Sigmoid colon (tissue), 7 donors: ENCODE measurements at places on chromosomes 5 and 9. TPM values are rescaled to one million over a fixed set of nuclear protein-coding genes. Genes with fewer than 3 reads are reported as not detected.

GRCh38 chr5:131749138-131749537 is 47.7 kb downstream of the FNIP1 start:
- H3K36me3 ChIP-seq: no peaks in the 10 kb centered on the region
- DNase-seq: no peak
- H3K27ac ChIP-seq: no peak overlapping the region
- H3K27me3 ChIP-seq: no peaks in the 10 kb centered on the region
- H3K4me1 ChIP-seq: peaks cover 9% of the 10 kb centered on the region
- no peak overlapping the region for H3K4me3 ChIP-seq

LHFPL2 gene
- total RNA-seq: 21.4 TPM

GRCh38 chr9:137757613-137758029 is 120.0 kb upstream of the CACNA1B start:
- H3K36me3 ChIP-seq: peaks cover 34% of the 10 kb centered on the region
- H3K4me1 ChIP-seq: peaks cover 10% of the 10 kb centered on the region
- DNase-seq: no peak
- no peak overlapping the region for H3K27ac ChIP-seq

GRCh38 chr9:86700629-86701028 is 246.7 kb downstream of the GAS1 start:
- no peak for DNase-seq
- no peaks in the 10 kb centered on the region for H3K4me1 ChIP-seq
- H3K4me3 ChIP-seq: no peak overlapping the region
- H3K36me3 ChIP-seq: no peaks in the 10 kb centered on the region

- no peak for DNase-seq
- H3K36me3 ChIP-seq: no peaks in the 10 kb centered on the region
- no peak overlapping the region for H3K27ac ChIP-seq
- H3K4me3 ChIP-seq: no peak overlapping the region
Measured at GRCh38 chr5:83900306-83900705, 179.7 kb upstream of the HAPLN1 start.

GRCh38 chr9:132881826-132882225 is 3.1 kb downstream of the SPACA9 start:
- H3K4me3 ChIP-seq: no peak overlapping the region
- no peaks in the 10 kb centered on the region for H3K36me3 ChIP-seq
- H3K27ac ChIP-seq: no peak overlapping the region
- no peak for DNase-seq
- no peaks in the 10 kb centered on the region for H3K4me1 ChIP-seq

- H3K27me3 ChIP-seq: peaks cover 7% of the 10 kb centered on the region
- H3K36me3 ChIP-seq: no peaks in the 10 kb centered on the region
- no peak overlapping the region for H3K27ac ChIP-seq
- peaks cover 14% of the 10 kb centered on the region for H3K4me1 ChIP-seq
- no peak overlapping the region for H3K4me3 ChIP-seq
- no peak for DNase-seq
Measured at GRCh38 chr5:52994266-52994665, 5.1 kb downstream of the ITGA2 start.

GRCh38 chr5:103362211-103362610 is 103.6 kb downstream of the MACIR start:
- no peaks in the 10 kb centered on the region for H3K36me3 ChIP-seq
- H3K27ac ChIP-seq: no peak overlapping the region
- H3K4me3 ChIP-seq: no peak overlapping the region
- no peaks in the 10 kb centered on the region for H3K27me3 ChIP-seq
- DNase-seq: no peak

DNM1 gene
- total RNA-seq: 16.4 TPM

MPDZ gene
- total RNA-seq: 72.2 TPM

GRCh38 chr5:143898916-143899591 is 87.1 kb downstream of the HMHB1 start:
- no peaks in the 10 kb centered on the region for H3K4me1 ChIP-seq
- no peak overlapping the region for H3K27ac ChIP-seq
- DNase-seq: no peak

C9orf50 gene
- total RNA-seq: 1.2 TPM

- peaks cover 14% of the 10 kb centered on the region for H3K36me3 ChIP-seq
- no peak overlapping the region for H3K27ac ChIP-seq
- no peak for DNase-seq
- no peaks in the 10 kb centered on the region for H3K27me3 ChIP-seq
- peaks cover 5% of the 10 kb centered on the region for H3K4me1 ChIP-seq
Measured at GRCh38 chr5:154811239-154811638, 39.2 kb downstream of the FAXDC2 start.

GRCh38 chr5:154237946-154238345 is 47.4 kb downstream of the GALNT10 start:
- no peaks in the 10 kb centered on the region for H3K4me1 ChIP-seq
- peak overlapping the region; percentile 76 for H3K27ac ChIP-seq
- DNase-seq: no peak

OR1N2 gene
- total RNA-seq: not detected

DNA sequence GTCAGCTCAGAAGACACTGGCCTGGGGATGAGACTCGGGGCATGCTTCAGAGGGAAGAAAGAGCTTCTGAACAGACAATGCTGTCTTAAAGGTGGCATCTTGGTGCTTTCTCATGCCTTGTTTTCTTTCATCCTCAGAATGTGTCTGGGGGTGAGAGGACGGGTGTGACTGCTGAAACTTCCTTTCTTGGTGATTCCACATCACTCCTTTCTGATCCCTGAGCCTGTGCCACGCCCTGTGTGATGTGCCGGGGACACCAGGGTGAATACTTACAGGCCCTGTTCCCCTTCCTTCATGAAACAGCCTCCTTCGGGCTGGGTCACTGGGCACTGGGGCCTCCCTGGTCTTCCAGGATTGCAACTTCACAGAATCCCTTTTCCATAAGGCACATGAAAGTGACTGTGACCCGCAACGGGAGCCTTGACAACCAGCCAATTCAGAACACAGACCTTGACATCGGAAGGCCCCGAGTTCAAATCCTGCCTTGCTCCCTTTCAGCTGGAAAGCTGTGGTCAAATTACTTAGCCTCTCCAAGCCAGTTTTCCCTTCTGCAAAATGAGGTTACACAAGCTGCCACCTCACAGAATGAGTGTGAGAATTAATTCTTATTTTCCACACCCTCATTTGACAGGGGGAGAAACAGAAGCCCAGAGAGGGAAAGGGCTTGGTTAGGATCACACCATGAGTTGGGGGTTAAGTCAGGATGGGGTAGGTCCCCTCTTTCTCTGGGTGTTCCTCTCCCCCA is 44.1 kb upstream of the IL17B start:
- DNase-seq: no peak
- H3K36me3 ChIP-seq: peaks cover 100% of the 10 kb centered on the region

GRCh38 chr9:94681508-94681907 is 42.2 kb upstream of the FBP1 start:
- peak overlapping the region; percentile 31 for H3K27ac ChIP-seq
- DNase-seq: peak; percentile 88
- no peaks in the 10 kb centered on the region for H3K27me3 ChIP-seq
- H3K4me3 ChIP-seq: no peak overlapping the region

DNA sequence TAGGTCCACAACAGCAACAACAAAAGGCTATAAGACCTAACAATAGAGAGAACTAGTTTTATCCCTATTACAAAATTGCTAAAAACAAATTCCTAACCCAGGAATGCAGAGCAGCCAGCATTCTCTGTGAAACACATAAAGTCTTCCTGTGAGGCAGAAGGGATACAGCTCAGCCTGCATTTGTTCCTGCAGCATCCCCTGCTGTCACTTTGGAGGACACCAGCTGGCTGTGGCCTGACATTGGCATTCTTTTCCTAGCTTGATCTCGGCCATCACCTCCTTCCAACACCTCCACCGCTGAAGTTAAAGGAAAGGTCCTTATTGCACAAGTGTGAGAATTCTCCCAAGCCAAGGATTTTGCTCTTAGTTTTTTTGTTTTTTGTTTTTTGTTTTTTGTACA is 186.1 kb downstream of the SNCAIP start:
- H3K27ac ChIP-seq: no peak overlapping the region
- no peaks in the 10 kb centered on the region for H3K36me3 ChIP-seq
- H3K4me1 ChIP-seq: no peaks in the 10 kb centered on the region
- no peak overlapping the region for H3K4me3 ChIP-seq
- no peak for DNase-seq

DNA sequence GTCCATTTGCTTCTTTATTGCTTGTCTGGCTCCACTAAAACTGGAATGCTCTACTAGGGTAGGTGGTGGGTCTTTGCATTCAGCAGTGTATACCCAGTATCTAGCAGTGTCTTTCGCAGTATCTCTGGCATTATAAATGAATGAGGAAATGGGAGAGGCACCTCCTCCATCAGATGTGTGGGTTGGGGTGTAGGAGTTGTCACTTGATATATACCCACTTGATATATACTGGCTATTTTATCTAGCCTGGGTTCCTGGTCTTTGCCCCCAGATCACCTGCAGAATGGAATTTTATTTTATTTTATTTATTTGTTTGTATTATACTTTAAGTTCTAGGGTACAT is 208.5 kb downstream of the PARP8 start:
- peak overlapping the region; percentile 23 for H3K27ac ChIP-seq
- H3K27me3 ChIP-seq: no peaks in the 10 kb centered on the region
- DNase-seq: no peak
- no peak overlapping the region for H3K4me3 ChIP-seq

KLHL3 gene
- 2.7 TPM for total RNA-seq

- H3K27me3 ChIP-seq: no peaks in the 10 kb centered on the region
- no peaks in the 10 kb centered on the region for H3K36me3 ChIP-seq
- no peak for DNase-seq
- H3K4me1 ChIP-seq: no peaks in the 10 kb centered on the region
- H3K27ac ChIP-seq: no peak overlapping the region
Measured at GRCh38 chr5:23717486-23717885, 210.1 kb downstream of the PRDM9 start.

- no peaks in the 10 kb centered on the region for H3K27me3 ChIP-seq
- no peak overlapping the region for H3K27ac ChIP-seq
- H3K36me3 ChIP-seq: no peaks in the 10 kb centered on the region
Measured at GRCh38 chr9:116951588-116952435, 264.7 kb downstream of the TRIM32 start.

DNA sequence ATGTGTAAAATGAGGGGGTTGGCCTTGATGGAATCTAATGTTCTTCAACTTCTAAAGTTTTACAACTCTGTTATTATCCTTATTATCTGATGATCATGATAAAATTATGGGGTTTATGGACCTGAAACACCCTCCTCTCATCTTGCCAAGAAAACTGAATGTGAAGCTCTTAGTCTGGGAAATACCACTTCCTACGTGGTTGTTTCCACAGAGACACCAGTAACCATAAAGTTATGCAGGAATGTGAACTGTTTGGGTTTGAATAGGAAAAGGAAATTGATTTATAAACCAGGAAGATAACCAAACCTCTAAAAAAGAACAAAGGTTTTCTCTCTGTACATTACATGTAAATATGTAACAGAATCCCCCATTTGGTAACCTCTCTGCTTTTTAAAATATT is 28.3 kb upstream of the RAI14 start:
- H3K36me3 ChIP-seq: no peaks in the 10 kb centered on the region
- no peaks in the 10 kb centered on the region for H3K27me3 ChIP-seq
- DNase-seq: no peak
- H3K4me3 ChIP-seq: no peak overlapping the region
- no peaks in the 10 kb centered on the region for H3K4me1 ChIP-seq

DNA sequence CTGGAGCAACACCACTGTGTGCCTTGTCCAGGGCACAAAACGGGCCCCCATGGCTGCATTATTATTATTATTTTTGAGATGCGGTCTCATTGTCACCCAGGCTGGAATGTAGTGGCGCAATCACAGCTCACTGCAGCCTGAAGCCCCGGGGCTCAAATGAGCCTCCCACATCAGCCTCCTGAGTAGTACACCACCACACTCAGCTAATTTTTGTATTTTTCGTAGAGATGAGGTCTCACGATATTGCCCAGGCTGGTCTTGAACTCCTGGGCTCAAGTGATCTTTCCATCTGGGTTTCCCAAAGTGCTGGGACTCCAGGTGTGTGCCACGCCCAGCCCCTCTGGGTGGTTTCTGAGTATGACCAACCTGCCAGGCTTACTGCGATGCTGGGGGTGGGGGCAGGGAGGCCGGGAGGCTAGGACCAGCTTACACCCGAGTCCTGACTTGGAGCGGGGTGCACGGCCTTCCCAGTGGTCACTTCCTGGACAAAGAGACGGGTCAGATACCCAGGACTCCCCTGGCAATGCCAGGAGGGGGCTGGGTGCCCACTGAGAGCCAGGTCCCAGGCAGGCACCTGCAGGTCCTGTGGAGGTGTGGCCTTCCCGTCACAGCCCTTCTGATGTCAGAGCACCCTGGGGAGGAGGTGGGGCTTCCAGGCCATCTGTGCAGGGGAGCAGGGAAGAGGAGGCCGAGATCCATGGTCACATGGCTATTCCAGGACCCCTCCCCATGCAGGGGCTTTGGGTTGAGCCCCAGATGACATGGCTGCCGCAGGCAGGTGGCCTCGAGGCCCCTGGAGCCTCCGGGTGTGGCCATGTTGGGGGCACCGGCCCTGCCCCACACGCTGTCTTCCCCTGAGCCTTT is 8.3 kb upstream of the NRARP start:
- no peak for DNase-seq
- peaks cover 21% of the 10 kb centered on the region for H3K4me1 ChIP-seq
- H3K36me3 ChIP-seq: no peaks in the 10 kb centered on the region
- H3K27ac ChIP-seq: no peak overlapping the region

- H3K4me3 ChIP-seq: no peak overlapping the region
- no peaks in the 10 kb centered on the region for H3K27me3 ChIP-seq
Measured at GRCh38 chr5:2989517-2989916, 238.0 kb upstream of the IRX2 start.

GDNF gene
- total RNA-seq: 6.9 TPM

ECSCR gene
- total RNA-seq: 6.1 TPM

DNA sequence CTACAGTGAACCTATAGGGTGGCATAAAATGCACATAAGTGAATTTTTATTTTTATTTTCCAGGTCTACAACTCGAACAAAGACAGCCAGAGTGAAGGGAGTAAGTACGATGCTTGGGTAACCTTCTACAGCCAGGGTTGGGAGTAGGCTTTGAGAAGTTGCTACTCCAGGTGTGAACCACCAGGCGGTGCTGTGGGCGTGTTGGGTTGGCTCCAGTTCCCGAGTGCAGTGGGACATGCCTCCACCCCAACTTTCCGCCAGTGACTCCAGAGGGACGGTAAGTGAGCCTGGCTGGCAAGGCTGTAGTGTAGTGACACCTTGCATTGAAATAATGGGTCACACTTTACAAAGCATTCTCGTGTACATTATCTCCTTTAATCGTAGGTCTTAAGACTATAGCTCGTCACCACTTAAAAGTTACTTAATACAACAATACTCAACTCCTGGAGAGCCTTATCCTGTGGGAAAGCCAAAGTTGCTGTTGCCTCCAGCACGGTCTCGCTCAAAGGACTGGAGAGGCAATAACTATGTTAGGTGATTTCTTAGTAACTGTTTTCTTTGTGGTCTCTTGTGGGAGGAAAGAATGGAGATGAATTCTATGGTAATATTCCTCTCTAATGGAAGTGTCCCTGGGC is 244.0 kb downstream of the ARHGAP26 start:
- no peaks in the 10 kb centered on the region for H3K27me3 ChIP-seq
- H3K4me3 ChIP-seq: no peak overlapping the region
- no peak for DNase-seq
- no peaks in the 10 kb centered on the region for H3K36me3 ChIP-seq
- no peak overlapping the region for H3K27ac ChIP-seq
- no peaks in the 10 kb centered on the region for H3K4me1 ChIP-seq
